ENCODE measurements at places on chromosomes 13 and 19. TPM values are rescaled to one million over a fixed set of nuclear protein-coding genes. Genes with fewer than 3 reads are reported as not detected.

The PGLYRP2 gene
- polyA plus RNA-seq: not detected

The ZNF575 gene
- polyA plus RNA-seq: not detected

The NKG7 gene
- polyA plus RNA-seq: not detected

The ZNF729 gene
- not detected for polyA plus RNA-seq

The APLP1 gene
- 390 TPM for polyA plus RNA-seq

The CACNG6 gene
- 0.60 TPM for polyA plus RNA-seq

The ZNF649 gene
- polyA plus RNA-seq: 23.8 TPM

The ANGPTL8 gene
- polyA plus RNA-seq: not detected

The PEG3 gene
- not detected for polyA plus RNA-seq

The ZNF606 gene
- polyA plus RNA-seq: 39.1 TPM

The DNMT1 gene
- polyA plus RNA-seq: 58.4 TPM

The ATP11A gene
- polyA plus RNA-seq: 3.0 TPM
